ENCODE measurements at places on chromosomes 1 and 21.

DNA sequence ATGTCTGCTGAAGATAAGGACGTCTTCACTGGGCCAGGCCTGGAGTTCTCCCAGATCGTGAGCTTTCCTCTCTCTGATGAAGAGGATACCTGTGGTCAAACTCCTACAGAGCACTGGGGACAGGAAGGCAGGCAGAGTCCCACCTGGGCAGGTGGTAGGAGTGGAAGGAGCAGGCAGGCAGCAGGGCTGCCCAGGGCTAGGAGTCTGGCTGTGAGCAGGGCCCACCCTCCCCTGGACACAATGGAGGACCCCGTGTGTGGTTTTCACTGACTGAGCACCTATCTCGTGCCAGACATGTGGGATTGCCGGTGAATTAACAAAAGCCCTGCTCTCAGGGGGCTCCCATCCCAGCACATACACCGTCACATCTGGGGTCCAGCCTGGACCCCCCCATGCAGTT, 4.9 kb upstream of the SAMD11 start:
- DNase-seq = no peak

- no peak for DNase-seq
Measured at GRCh38 chr1:212916481-212917133, 33.7 kb upstream of the VASH2 start.

DNA sequence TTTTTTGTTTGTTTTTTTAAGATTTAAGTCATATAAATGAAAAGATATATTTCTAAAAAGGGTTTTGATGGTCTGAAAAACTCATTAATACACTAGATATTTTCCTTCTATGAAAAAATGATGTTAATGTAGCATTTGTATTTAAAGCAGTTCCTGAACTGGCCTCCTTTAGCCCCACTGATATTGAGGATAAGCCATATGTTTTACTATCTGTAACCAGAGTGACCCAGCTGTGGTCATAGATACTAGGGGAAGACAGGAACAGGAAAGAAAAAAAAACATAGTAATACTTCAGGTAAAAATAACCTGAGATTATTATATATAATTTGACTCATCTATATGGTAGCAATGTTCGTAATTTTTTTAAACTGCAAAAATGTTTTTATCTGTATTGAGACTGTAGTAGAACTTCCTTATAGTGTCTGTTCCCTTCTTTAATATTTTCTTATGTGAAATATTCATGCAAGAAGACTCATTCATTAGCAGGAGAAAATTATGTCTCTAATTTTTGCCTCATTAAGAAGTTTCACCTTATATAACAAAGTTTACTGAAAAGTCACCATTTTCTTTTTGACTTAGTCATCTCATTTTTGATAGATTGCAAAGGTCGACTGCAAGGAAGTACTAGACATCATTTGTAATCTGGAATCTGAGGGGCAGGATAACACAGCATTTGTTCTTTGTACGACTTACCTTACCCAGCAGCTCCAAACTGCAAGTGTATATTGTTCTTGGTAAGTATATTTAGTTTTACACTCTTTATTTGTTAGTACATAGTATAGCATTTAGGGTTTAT, 25.6 kb upstream of the TMCO2 start:
- no peak for DNase-seq

DNA sequence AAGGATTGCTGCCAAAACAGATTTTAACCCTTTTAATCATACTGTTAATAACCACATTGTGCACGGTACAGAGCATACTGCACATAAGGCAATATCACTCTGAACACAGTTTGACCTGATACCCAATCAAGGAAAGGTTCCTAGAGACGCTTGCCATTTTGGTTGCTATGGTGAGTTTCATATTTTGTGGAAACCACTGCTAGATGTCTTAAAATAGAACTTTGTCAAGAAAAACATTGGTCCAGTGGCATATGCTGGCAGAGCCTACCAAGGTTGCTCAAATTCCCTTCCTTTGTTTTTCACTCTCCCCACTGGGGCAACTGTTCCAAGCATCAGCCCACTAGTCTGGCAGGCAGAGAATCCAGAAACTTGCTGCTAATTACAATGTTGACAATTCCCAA, 114.8 kb upstream of the DPYD start:
- no peak for DNase-seq

- no peak for DNase-seq
Measured at GRCh38 chr1:4133939-4134321, 233.9 kb upstream of the C1orf174 start.

DNA sequence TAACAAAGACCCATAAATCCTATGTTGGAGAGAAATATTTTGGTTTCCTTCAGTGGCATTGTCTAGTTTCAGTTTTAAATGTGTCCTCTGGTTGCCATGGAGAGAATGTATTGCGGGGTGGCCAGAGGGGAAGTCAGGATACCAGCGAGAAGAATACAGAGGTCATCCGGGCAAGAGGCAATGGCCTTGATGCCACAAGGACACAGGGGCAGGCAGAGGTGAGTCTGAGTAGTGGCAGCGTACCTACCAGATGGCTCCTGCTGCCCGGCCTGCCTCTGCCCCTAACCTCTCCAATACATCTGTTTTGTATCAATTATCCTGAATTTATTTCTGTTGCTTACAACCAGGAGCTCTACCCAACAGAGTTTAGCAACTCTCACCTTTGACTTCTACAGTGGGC, 14.9 kb downstream of the KLHDC7A start:
- no peak for DNase-seq

- no peak for DNase-seq
Measured at GRCh38 chr1:186735463-186735862, 55.2 kb upstream of the PTGS2 start.

DNA sequence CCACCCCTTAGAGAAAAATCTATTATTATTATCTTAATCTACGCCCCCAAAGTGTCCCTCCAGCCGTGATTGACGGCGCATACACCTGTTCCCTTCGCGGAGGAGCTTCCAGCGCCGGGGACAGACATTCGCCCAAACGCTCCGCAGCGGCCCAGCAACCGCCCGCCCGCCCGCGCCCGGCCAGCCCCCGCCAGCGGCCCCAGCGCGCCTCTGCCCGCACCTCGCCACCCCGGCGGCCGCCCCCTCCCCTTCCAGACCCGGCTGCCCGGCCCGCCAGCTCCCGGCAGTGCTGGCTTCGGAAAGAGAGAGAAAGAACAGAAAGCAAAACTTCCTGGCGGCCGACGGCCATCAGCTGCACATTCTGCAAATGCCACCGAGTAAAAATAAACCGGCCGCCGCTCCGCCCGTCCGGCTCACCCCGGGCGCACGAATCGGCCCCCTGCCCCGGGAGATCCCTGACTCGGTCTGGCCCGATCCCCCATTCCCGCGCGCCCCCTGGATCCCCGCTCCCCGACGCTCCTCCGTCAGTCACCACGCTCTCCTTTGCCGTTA, 1.6 kb downstream of the CASZ1 start:
- DNase-seq = peak; percentile 32

GRCh38 chr21:37623183-37623582, 256.6 kb downstream of the DYRK1A start:
- no peak for DNase-seq

DNA sequence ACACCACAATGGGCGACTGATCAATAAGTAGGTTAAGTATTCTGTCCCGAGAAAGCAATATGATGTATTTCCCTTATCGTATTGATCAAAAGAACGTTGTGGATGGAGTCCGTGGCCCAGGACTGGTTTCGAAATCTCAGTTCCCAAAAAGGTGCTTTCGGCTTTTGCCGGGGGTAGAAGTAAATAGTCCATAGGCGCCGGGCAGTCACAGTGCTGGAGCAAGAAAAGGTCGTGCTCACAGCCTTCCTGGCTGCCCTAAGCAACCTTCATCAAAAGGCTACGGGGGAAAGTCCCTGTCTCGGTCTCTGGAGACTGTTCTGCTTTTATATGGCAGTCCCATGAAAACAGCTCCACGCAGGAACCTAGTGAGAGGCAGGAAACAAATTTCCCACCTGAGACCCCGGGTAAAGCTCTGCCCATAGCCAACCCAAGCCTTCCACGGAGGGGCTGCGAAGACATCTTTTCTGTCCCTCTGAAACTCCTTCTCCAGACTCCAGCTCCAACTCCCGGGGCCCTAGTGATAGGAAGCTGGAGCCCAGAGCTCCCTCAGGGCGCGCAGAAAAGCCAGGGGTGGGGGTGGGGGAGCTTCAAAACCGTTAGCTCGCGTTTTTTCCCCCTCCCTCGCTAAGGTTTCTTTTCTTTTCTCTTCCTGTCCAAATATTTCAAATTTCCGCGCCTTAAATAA, 7.0 kb downstream of the CDKN2C start:
- DNase-seq = peak; percentile 62

DNA sequence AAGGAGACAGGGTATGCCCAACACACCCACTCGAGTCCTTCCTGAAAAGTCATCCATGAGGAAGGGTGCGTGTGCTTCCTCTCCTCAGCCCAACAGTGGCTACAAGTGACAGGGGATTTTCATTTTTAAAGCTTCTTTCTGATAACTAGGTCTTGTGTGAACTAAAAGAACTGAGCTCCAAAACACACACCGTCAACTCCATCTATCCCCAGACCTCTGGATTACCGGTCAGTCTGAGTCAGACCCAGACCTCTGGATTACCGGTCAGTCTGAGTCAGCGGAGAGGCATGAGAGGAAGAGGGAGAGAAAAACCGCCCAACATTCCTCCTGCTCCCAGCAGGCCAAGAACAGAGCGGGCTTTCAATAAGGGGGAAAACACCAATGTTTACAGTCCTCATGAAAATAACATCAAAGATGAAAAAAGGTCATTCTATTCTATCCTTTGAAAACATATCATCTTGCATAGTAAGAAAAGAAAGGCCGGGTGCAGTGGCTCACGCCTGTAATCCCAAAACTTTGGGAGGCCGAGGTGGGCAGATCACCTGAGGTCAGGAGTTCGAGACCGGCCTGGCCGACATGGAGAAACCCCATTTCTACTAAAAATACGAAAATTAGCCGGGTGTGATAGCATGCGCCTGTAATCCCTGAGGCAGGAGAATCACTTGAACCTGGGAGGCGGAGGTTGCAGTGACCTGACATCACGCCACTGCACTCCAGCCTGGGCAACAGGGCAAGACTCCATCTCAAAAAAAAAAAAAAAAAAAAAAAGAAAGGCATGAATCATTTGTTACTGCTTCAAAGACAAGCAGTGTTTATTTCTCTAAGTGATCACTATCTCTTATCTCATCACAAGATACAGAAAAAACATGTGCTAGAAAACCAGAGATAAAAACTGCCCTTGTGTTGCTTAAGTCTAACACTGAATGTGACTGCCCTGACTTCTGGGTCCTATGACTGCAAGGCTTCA, 3.4 kb downstream of the PTTG1IP start:
- DNase-seq = peak; percentile 84

- DNase-seq = peak; percentile 99
Measured at GRCh38 chr1:28581531-28582247, 10.4 kb upstream of the RAB42 start.

- no peak for DNase-seq
Measured at GRCh38 chr1:179146476-179146875, 64.6 kb downstream of the TOR3A start.

DNA sequence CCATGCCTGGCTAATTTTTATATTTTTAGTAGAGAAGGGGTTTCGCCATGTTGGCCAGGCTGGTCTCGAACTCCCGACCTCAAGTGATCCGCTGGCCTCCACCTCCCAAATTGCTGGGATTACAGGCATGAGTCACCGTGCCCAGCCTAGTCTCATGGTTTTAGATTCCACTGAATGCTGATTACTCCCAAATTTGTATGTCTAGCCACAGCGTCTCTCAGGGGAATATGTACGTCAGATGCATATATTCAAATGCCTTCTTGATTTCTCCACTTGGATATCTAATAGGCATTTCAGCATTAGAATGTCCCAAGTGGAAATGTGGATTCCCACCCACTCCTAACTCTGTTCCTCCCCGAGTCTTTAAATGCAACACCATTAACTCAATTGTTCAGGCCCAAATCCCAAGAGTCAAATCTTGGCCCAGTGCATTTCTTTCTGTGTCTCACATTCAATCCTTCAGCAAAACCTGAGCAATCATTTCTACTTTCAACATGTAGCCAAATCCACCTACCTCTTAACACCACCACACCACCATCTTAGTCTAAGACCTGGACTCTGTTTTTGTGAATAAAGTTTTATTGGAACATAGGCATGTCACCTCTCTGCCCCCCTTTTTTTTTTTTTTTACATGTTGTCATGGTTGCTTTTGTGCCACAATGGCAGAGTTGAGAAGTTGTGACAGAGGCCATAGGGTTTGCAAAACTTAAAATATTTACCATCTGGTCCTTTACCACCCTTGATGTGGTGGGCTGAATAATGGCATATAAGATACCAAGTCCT, 9.8 kb upstream of the CAMTA1 start:
- no peak for DNase-seq

DNA sequence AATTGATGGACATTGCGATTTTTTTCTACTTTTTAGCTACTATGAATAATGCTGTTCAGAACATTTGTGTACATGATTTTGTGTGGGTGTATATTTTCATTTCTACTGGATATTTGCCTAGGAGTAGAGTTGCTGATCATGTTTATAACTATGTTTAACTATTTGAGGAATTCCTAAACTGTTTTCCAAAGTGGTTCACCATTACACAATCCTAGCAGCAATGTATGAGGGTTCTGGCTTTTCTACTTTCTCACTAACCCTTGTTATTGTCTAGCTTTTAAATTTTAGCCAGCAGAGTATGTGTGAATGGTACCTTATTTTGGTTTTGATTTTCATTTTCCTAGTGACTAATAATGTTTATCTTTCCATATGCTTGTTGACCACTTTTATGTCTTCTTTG, 86.2 kb downstream of the ATG4C start:
- peak; percentile 4 for DNase-seq

DNA sequence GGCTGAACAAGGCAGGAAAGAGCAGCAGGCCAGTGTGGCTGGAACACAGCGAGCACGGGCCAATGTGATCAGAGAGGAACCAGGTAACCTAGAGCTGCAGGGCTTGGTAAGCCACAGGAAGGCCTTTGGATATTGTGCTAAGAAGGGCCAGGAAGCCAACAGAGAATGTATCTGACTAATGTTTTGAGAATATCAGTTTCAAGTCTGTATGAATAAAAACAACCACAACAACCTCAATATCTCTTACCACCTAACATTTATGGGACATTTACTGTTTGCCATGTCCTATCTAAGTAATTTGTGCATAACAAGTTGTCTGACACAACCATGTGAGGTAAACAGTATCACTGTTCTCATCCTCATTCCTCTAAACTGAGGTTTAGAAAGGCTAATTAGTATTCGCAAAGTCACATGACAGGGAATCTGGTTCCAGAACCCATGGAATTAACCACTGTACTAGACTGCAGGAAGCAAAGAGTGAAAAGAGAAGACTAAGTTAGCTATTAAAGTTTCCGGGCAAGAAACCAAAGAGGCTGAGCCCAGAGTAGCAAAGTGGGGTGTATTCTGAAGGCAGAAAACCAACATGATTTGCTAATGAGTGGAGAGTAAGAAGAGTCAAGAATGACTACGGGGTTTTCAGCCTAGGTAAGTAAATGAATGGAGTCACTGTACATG, 38.9 kb downstream of the SPRTN start:
- DNase-seq = no peak
